ENCODE measurements at places on chromosomes 5 and 9.

DNA sequence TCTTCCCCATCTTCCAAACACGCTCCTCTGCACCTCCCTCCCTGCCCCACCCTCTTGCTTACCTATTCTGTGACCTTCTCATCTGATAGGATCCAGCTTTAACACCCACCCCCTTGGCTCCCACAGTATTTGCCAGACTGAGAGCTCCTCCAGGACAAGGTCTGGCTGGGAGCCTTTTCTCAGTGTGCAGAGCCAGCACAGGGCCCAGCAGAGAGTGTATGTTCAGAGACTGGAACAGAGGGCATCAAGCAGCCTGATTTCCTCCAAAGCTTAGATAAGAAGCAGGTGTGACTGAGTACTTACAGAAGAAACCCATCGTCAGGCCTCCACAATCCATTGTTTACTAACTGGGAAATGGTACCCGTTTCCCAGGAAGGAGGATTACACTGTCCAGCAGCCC, 26.6 kb downstream of the LHX6 start:
- DNase-seq = no peak

DNA sequence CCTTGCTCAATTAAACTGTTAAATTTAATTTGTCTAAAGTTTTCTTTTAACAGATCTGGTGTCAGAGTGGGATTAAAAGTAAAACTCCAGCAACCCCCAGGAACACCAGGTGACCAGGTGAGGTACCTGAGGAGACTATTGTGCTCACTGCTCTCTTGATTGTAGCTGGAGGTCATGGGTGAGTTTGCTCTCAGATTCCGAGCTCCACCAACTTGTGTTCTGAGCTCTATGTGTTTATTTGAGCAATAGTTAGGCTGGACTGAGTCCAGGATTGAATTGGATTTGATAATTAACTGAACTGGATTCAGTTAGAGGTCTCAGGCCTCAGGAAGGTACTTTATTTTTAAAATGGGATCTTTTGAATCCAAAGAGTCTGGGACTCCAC, 17.9 kb upstream of the SCGB3A2 start:
- no peak for DNase-seq

- DNase-seq = no peak
These were observed 64.7 kb upstream of the NFIL3 start for GRCh38 chr9:91488341-91488740.

GRCh38 chr5:95069948-95070347, 214.9 kb downstream of the MCTP1 start:
- DNase-seq = no peak

- no peak for DNase-seq
These were observed 5.5 kb upstream of the FAM163B start for GRCh38 chr9:133614678-133615077.

GRCh38 chr5:39519566-39520231, 94.9 kb upstream of the DAB2 start:
- no peak for DNase-seq

GRCh38 chr9:77751341-77752091, 103.4 kb upstream of the GNA14 start:
- DNase-seq = no peak

DNA sequence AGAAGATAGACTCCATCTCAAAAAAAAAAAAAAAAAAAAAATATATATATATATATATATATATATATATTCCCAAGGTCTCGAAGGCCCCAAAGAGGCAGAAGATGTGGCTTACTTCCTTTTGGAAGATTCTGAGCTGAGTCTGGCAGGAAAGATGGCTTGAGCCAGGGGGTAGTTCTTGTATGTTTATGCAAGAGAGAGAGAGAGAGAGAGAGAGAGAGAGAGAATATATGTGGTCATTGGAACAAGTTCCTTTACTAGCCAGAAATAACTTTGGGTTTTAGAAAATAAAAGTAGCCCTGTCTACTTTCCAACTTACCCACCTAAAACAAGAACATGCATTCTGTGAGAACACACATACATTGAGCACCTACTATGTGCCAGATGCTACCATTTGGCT, 17.6 kb downstream of the NCS1 start:
- no peak for DNase-seq
